Anterior cingulate cortex (tissue), 58 donors: ENCODE measurements at places on chromosomes 7 and 10.

DNA sequence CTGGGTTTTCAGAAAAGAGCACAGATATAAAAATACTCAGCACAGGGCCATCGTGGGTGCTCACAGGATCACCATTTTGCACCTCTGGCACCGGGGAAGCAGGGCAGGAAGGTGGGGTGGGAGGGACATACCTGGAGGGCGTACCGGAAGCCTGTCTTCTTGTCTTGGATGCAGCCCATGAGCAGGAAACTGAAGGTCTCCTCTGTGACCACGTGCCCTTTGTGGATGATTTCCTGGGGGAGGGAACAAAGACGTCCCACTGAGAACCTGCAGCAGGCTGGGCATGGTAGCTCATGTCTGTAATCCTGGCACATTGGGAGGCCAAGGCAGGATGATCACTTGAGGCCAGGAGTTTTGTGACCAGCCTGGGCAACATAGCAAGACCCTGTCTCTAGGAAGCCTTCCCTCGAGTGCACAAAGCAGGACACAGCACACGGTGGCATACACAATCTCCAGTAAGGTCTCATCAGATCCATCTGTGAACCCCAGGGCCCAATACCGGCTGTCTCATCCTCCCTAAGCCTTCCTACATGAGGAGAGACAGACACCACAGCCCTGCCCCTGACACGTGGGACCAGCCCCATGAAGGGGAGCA, 9.5 kb downstream of the PTCD1 start:
- no peak for DNase-seq

DNA sequence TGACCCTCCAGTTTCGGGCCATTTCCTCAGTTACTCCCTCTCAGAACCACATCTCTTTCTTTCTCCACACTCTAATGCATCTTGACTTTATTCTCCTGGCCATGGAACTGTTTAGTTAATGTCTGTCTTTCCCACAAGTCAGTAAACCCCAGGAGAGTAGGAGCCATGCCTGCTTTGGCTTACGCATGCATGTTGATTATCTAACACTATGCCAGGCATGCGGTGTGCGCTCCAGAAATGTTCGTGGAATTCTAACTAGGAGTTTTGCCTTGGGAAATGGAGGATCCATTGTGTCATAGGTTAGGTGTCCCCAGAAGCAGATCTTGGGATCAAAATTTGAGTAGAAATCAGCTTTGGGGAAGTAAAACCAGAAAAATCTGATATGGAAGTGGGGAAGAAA, 308.9 kb downstream of the GRID1 start:
- DNase-seq: no peak

DNA sequence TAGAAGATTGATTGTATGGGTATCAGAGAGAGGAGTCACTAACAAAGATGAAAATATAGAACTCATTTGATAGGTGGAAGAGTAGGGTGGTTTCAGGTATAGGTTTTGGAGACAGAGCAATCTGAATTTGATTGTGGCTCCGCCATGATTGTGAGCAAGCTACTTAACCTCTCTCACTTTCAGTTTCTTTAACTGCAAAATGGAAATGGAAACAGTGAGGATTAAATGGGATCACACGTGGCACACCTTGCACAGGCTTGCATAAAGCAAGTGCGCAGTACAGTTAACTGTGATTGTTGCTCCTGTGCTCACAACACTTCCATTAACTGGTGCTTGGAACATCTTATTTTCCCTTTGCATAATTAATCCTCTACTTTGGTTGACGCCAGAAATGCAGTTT, 54.9 kb downstream of the ATXN7L1 start:
- DNase-seq: no peak

DNA sequence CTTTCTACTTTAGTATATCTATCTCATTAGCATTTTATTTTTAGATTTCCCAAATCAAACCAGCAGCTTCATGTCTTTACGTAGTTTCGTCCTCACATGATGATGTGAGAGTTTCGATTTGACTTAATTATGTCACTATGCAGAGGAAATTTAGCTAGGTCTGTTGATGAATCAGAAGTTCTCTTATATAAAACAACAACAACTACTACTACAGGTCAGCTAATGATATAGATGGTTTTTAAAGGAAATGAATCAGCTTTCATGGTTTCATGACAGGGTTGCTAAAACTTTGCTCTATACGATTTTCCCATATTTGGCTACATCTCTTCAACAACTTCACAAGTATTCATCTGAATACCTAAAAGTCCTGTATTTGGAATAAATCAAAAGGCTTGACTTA, 28.6 kb downstream of the JAZF1 start:
- DNase-seq: no peak

DNA sequence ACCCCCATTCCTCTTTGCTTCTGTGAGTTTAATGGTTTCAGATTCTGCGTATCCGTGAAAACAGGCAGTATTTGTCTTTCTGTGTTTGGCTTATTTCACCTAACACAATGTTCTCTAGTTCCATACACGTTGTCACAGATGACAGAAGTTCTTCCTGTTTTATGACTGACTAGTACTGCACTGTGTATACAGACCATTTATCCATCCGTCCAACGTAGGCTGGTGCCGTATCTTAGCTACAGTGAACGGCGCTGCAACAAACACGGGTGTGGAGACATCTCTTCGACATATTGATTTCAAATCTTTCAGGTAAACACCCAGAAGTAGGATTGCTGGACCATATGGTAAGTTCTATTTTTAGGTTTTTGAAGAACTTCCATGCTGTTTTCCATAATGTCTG, 181.7 kb downstream of the PARD3 start:
- no peak for DNase-seq

- no peak for DNase-seq
These were observed 93.8 kb upstream of the MEOX2 start for GRCh38 chr7:15780271-15780670.

- no peak for DNase-seq
These were observed 30.4 kb downstream of the STEAP1B start for GRCh38 chr7:22469371-22470143.

GRCh38 chr10:106436123-106436715, 728.3 kb downstream of the SORCS1 start:
- no peak for DNase-seq
